ENCODE measurements at places on chromosomes 16 and 17.

GRCh38 chr16:12672986-12673385 lies 130.7 kb downstream of the CPPED1 start:
- no peak for DNase-seq

DNA sequence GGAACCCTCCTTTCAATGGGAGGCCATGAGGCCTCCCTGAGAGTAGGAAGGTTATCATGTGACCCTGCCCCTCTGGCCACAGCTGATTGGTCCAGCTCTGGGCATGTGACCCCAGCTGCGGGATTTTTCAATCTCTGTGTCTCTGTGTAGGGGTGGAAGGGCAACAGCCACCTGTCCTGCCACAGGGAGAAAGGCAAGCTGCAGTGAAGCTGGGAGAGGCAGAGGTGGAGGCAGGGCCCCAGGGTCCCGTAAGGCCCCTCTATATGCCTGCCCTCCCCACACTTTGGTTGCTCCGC lies 10.9 kb downstream of the DNAAF8 start:
- DNase-seq = no peak

DNA sequence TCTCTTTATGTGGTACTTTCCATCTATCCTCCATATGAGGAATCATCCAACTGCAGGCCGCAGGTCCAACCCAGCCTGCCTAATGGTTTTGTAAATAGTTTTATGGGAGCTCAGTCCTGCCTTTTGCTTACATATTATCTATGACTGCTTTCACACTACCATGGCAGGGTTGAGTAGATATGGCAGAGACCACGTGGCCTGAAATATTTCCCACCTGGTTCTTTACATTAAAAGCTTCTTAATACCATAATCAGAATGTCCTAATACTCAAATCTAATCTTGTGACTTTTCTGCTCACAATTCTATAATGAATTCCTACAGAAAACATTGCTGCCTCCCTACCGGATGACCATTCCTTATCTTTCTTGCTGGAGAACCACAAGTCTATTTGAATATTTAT lies 71.7 kb downstream of the SHCBP1 start:
- DNase-seq = no peak

- no peak for DNase-seq
Measured at GRCh38 chr16:50273382-50273690, 7.0 kb downstream of the ADCY7 start.

GRCh38 chr17:28941251-28941650 lies 10.1 kb downstream of the PHF12 start:
- DNase-seq = no peak

- peak; percentile 53 for DNase-seq
Measured at GRCh38 chr17:50056217-50056960, 479 bp downstream of the ITGA3 start.

- peak; percentile 25 for DNase-seq
Measured at GRCh38 chr16:67459066-67459860, 21.7 kb downstream of the ATP6V0D1 start.

- no peak for DNase-seq
Measured at GRCh38 chr16:65312071-65312470, 190.2 kb upstream of the CDH11 start.

DNA sequence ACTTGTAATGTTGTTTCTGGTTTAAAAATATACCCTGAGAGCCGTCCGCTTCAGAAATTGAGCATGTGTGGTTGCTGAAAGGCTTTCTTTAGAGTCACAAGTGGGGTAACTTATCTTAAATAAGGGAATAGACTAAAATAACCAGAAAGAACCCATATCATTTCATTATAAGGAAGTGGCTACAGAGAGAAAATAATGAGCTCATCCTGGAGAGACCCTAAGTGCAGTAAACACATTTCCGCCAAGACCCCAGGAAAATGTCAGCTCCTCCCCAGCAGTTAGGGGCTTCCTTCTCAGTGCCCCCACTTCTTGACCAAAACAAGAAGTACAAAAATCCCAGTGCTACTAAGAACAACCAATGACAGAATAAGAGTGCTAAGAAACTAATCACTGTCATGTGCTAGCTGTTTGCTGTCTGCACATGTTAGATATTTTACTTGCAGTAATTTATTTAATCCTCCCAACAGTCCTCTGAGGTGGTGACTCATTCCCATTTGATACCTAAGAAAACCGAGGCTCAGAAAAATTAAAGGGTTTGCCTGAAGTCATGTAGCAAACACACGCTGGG lies 83.5 kb downstream of the CDYL2 start:
- DNase-seq = no peak

Measured in AG08396 (cell line).